ENCODE measurements at places on chromosomes 11 and 22.

- no peak for DNase-seq
Measured at GRCh38 chr22:19888131-19888746, 33.6 kb upstream of the GNB1L start.

GRCh38 chr11:66287211-66287888, 1.6 kb downstream of the YIF1A start:
- no peak for DNase-seq

- DNase-seq, result no peak
Measured at GRCh38 chr22:50699001-50699755, 26.6 kb downstream of the SHANK3 start.

DNA sequence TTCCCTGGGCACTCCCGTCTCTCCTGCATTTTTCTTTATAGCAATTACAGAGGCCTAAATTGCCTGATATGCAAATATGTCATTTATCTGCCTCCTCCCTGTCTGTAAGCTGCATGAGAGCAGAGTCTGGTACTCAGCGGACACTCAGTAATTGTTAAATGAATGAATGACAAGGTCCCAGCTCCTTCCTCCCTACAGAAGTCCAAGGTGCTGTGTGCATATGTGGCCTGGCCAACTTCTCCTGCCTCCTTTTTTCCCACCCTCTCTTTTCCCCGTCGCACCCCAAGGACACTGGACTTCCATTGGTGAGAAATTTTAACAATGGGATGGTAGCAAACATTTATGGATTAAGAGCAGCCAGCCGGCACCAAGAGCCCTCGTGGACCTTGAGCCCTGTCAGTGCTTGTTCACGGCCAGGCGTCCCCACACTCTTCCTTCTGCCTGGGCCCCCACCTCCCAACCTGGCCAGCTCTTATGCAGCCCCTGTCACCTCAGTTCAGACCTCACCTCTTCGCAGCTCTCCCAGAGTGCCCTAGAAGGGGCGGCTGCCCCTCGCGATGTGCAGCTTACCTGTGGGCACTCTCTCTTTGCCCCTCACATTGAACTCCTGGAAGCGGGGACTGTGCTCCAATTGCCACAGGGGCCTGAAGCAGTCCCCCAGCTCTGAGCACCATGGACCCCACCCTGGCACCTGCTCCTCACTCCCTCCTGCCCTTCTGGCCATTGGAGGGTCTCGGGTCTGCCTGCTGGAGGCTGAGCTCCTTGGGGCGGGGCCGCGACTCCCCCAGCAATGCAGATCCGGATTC, 1.5 kb downstream of the TMPRSS6 start:
- no peak for DNase-seq

GRCh38 chr11:61026121-61027031, 54.9 kb downstream of the CD6 start:
- DNase-seq, result no peak

GRCh38 chr22:46802608-46803027, 40.2 kb downstream of the TBC1D22A start:
- peak; percentile 49 for DNase-seq

- no peak for DNase-seq
Measured at GRCh38 chr11:76246271-76246933, 40.1 kb upstream of the WNT11 start.

- no peak for DNase-seq
Measured at GRCh38 chr11:74775762-74776161, 27.1 kb downstream of the RNF169 start.

DNA sequence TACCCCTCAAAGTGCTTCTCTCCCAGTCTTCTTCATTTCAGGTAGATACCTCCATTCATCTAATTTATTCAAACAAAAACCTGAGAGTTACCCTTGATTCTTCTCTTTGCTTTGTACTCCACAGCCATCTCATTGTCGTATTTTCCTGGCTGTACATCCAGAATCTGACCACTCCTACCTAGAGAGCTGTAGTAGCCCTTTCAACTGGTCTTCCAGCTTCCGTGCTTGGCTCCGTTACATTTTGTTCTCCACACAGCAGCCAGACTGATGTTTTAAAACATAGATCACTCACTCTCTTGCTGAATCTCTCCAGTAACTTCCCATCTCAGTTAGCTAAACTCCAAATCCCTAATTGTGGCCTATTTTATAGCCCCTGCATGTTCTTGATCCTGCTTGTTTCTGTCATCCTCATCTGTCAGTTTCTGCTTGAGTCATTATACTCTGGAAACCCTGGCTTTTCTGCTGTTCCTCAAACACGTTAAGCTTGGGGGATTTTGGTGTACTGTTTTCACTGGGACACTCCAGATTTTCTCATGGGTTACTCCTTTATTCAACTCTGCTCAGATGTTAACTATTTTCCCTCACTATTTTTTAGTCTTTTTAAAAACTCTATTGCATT, 7.4 kb downstream of the SPCS2 start:
- no peak for DNase-seq

DNA sequence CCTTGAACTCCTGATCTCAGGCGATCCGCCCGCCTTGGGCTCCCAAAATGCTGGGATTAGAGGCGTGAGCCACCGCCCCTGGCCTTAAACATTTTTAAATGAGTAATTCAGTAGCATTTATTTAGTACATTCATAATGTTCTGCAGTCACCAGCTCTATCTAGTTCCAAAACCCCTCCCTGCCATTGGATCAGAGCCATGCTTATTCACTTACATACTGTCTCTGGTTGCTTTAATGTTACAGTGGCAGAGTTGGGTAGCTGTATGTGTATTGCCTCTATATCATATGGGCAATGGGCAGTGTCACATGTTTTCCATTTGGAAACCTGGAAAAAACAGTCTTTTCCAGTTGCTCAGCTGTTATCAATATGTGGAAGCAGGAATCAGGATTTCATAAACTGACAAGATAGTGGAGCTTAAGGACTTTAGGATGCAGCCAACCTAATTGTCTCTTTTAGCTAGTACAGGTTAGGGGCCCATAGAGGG, 10.5 kb downstream of the COA4 start:
- no peak for DNase-seq

GRCh38 chr22:24068377-24068680, 57.2 kb downstream of the CABIN1 start:
- no peak for DNase-seq

DNA sequence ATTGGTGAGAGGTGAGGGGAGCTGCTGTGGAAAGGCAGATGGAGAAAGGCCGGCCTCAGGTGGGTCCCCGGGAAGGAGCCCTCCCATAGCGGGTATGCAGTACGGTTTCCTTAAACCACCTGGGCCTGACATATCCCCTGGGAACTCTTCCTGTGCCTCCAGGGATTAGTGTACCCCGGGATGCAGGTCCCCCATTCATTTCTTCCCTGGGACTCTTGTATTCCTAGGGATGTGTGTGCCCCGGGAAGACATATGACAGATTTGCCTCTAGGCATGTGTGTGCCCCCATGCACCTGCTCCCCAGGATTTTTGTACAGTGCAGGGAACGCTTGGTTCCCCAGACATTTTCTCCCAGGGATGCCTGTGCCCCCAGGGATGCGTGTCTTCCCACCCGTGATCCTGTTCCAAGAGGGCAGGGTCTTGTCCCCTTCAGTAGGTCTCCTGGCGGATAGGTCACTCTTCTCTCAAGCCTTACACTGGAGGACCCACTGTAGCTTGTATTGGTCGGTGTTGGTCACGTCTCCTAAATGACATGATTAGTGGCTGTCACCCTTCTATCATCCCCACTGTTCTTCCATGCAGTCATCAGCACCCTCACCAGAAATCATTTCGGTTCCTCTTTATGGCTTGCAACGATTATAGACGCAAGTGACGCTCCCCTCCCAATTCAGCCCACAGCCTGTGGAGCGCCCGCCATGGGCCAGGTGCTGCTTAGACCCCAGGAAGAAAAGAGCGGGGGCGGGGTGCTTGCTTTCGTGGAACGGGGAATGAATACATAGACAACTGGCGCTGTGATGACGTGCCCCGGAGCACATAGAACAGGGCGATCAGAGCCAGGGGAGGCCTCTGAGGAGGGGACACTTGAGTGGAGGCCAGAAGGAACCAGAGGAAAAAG, 1.3 kb downstream of the PARVB start:
- peak; percentile 42 for DNase-seq

GRCh38 chr22:20787746-20788626, 14.1 kb downstream of the SERPIND1 start:
- DNase-seq, result no peak

DNA sequence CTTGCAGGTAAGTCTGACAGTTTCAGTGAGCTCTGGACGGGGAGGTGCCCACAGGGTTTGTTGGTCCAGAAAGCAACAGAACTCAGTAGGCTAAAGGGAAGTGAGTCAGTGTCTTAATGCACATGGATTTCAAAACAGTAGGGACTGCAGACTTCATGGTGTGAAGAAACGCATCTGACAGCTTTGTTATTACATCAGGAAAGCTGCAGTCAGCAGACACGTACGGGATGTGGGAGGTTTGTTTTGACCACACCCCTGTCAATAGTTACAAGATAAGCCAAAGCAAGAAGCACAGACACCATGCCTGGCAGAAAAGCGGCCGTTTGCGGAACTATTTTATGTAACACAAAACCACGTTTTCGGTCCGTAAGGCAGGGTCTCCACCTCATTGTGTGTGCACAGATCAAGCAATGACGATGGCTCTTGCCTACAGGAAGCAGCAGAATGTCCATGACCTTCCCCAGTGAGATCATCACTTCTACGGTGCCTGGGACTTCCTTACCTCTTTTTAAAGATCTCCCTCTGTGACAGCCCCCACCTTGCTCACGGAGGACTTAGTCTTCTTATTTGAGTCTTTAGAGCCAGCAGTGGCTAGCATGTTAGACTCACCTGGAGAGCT, 58.2 kb upstream of the FTH1 start:
- DNase-seq, result peak; percentile 83

DNA sequence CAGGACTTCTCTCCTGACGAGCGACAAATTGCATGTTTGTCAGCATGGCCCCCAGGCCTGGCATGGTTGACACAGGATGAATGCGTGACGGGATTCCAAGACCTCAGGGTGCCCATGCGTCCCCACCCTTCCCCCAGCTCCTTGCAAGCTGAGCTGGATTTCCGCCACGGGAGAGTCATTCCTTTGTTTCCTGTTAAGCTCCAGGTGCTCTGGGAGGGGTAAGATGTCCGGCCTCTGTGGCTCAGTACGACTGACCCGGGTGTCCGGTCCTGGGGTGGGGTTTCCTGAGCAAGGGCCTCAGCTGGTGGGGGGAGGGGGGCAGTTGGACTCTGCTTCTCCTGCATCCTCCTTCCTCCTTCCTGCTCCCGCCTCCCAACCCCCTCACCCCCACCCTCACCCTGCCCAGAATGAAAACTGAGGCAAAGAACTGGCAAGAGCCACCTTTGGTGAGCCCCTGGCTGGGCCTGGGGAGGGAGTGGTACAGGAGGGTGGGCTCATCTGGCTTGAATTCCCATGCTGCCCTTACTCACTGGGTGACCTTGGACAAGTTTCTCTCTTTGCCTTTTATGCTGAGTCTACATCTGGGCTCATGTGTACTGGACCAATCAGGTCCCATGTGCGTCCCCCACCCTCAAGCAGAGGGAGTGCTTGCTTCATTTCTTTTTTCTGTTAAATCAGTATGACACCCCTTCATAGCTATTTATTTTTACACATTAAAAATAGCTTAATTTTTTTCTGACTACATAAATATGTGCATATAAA, 2.5 kb downstream of the CDC42EP2 start:
- DNase-seq, result no peak

GRCh38 chr11:75326439-75326810, 25.0 kb downstream of the ARRB1 start:
- DNase-seq, result no peak

- peak; percentile 55 for DNase-seq
Measured at GRCh38 chr22:23684026-23684425, 6.8 kb upstream of the RGL4 start.

DNA sequence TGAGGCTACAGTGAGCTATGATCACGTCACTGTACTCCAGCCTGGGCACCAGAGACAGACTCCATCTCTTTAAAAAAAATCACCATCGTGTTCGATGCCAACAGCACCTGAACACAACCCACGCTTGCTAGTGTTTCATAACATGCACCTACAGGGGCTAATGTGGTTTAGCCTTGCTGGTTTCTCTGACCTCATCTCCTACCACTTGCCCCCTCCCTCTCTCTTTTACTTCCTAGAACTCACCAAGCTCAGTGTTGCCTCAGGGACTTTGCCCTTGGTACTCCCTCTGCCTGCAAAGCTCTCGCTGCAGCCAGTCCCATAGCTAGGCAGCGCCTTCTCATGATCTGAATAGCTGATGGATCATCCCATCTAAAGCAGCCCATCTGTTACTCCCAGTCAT, 99.8 kb downstream of the FBXO7 start:
- DNase-seq, result no peak

- no peak for DNase-seq
Measured at GRCh38 chr22:37133304-37134018, 16.3 kb downstream of the IL2RB start.

DNA sequence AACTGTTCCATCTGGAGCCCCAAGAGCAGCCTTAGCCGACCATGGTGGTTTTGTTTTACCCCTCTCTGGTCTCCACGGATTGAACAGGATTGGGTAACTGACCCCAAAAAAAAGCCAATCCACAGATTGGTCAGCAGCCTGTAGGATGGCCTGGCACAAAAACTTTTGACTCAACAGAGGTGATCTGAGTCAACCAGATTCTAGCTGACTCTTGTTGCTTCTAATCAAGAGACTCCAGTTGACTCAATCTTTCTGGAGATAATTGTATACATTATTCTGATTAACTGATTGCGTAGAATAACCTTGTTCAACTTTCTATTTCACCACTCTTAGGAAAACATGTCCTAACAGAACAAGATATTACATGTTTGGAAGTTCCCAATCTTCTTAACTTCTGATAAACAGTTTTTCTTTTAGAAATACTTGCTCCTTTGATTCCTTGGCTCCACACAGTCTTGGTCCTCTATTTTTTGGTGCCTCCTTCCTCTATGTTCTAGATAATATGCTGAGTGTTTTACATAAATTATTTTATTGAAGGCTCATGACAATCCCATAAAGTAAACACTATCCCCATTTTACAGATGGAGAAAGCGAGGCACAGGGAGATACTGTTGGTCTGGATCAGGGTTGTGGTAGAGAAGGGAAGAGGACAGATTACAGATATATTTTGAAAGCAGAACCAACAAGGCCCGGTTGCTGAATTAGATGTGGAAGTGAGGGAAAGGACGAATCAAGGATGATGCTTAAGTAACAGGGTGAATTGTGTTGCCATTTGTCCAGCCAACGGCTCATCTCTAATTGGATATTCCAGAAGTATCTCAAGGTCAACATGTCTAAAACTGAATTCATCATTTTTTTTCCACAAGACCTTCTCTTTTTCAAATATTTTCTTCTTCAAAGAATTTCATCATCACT, 11.5 kb upstream of the ZC3H12C start:
- no peak for DNase-seq

Measured in tibial artery (tissue), 4 donors.